Activated naive CD4-positive, alpha-beta T cell treated with anti-CD3 and anti-CD28 coated beads for 36 hours (primary cell): ENCODE measurements at places on chromosomes 4 and X. TPM values are rescaled to one million over a fixed set of nuclear protein-coding genes. Genes with fewer than 3 reads are reported as not detected.

DNA sequence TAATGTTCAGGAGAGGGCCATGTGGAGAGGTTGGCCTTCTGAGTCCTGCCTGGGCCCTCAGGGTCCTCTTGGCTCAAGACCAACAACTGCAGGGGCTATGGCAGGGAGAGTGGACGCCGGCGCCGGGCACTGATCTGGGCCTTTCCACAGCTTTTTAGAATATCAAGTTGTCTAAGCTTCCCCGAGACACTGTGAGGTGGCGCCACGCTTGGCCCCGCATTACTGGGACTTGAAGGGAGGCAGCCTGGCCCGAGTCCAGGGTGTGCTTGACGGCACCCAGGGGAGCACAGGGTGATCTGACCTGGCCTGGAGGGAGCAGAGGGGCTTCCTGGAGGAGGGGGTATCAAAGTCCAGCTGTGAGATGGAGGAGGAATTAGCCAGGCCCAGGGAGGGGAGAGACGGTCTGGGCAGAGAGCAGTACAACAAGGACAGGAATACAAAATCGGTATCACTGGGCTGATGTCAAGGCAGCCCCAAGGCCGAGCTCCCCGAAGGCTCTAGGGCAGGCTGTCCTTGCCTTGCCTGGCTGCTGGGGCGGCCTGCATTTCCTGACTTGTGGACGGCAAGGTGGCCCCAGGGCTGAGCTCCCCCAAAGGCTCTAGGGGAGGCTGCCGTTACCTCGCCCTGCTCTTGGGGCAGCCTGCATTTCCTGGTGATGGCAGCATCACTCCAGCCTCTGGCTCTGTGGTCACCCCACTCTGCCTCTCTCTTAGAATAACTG lies 28.1 kb downstream of the ABLIM2 start:
- DNase-seq = no peak

DNA sequence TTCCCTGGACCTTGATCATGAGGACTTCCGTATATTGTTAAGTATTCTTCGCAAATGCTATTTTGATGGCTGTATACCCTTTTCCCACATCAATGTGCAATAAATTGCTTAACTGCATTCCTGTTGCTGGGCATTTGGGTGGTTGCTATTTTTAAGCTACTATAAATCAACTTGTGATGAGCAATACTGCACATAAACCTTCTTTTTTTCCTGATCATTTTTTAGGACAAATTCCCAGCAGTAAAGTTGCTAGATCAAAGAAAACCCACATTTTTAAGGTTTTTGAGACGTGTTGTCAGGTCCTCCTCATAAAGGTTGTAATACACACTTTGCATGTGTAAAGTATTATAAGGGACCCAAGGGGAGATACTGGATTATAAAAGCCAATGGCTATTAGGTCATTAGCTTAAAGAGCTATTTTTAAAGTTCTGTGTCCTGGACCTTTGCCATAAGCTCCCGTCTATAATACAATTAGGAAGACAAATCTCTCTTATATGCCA lies 35.6 kb downstream of the LIMCH1 start:
- no peak for DNase-seq

- DNase-seq = no peak
Measured at GRCh38 chrX:132127743-132128142, at the start of gene FRMD7. TSS of gene FRMD7 (minus strand) at chrX:132128020. CDS start at chrX:132127844, 176 bp downstream.

- no peak for DNase-seq
Measured at GRCh38 chrX:24607616-24608015, 39.5 kb downstream of the PCYT1B start.

The FRMD7 gene
- total RNA-seq = not detected

The ARR3 gene
- not detected for total RNA-seq

- no peak for DNase-seq
Measured at GRCh38 chr4:122695226-122695625, 37.3 kb upstream of the BBS12 start.

- DNase-seq = no peak
Measured at GRCh38 chr4:117773064-117773936, 261.0 kb upstream of the NDST3 start.

The OTC gene
- total RNA-seq = not detected
